T-cell (primary cell): ENCODE measurements at places on chromosomes 16 and 17.

DNA sequence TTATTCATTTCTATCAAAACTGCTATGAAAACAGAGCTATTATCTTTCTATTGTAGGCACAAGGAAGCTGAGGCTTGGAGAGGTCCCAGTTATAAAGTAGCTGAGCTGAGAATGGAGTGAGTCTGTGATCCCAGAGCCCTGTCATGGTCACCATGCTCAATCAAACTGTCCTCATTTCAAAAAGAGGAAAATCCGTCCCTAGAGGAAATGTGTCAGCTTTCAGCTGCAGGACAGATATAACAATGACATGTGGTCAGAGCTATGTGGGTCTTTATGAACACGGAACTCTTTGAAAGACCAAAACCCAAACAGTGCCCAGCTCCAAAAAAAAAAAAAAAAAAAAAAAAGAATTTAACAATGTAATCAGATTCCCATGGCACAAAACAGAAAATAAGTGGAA, 266.1 kb downstream of the XYLT1 start:
- peaks cover 7% of the 10 kb centered on the region for H3K36me3 ChIP-seq
- H3K4me1 ChIP-seq, result no peaks in the 10 kb centered on the region
- no peaks in the 10 kb centered on the region for H3K27me3 ChIP-seq
- no peak overlapping the region for H3K27ac ChIP-seq
- no peak overlapping the region for H3K4me3 ChIP-seq

GRCh38 chr17:33013596-33014375, 22.1 kb downstream of the SPACA3 start:
- H3K36me3 ChIP-seq, result no peaks in the 10 kb centered on the region
- H3K4me3 ChIP-seq, result no peak overlapping the region
- no peaks in the 10 kb centered on the region for H3K4me1 ChIP-seq
- H3K27ac ChIP-seq, result no peak overlapping the region
- peaks cover 29% of the 10 kb centered on the region for H3K27me3 ChIP-seq

DNA sequence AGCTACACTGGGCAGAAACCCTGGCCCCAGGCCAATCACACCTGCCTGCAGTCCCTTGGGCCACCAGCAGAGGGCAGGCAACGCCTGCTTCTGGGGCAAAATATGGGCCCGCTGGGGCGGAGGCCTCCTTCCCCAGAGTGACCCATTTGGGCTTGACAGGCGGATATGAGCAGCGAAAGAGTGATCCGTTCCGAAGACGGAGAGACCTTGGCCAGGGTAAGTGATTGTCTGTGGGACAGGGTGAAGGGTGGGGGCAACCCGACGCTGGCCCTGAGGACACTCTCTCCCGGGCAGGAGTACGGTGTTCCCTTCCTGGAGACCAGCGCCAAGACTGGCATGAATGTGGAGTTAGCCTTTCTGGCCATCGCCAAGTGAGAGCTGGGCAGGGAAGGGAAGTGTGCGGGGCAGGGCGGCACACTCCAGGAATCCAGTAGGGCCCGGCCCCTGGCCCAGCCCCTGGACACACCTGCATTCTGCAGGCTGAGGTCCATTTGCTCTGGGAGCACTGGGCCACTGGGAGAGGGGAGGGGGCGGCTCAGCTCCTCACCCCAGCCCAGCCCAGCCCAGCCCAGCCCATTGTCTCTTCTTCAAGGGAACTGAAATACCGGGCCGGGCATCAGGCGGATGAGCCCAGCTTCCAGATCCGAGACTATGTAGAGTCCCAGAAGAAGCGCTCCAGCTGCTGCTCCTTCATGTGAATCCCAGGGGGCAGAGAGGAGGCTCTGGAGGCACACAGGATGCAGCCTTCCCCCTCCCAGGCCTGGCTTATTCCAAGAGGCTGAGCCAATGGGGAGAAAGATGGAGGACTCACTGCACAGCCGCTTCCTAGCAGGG, 3.5 kb upstream of the NHERF1 start:
- peaks cover 11% of the 10 kb centered on the region for H3K36me3 ChIP-seq
- H3K4me1 ChIP-seq, result peaks cover 82% of the 10 kb centered on the region

DNA sequence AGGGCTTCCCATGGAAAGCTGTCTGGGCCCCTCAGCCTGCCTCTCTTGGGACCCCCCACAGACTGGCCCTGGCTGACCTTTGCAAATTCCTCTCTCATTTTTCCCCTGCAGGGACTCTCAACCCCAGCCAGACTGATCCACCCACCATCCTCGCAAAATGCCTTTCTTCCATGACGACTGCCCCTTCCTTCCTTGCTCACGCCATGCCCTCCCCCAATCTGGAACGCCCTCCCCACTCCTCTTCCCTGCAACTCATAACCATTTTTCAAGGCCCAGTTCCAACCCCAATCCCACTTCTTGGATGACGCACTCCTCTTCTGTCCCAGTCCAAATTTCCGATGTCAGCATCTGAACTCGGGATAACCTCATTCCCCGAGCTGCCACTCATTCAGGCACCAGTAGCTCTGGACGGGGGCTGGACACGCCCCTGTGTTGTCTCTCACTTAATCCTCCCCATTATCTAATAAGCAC, 1.3 kb upstream of the DNAI2 start:
- no peaks in the 10 kb centered on the region for H3K27me3 ChIP-seq
- H3K27ac ChIP-seq, result no peak overlapping the region
- H3K36me3 ChIP-seq, result no peaks in the 10 kb centered on the region
- no peak for DNase-seq

DNA sequence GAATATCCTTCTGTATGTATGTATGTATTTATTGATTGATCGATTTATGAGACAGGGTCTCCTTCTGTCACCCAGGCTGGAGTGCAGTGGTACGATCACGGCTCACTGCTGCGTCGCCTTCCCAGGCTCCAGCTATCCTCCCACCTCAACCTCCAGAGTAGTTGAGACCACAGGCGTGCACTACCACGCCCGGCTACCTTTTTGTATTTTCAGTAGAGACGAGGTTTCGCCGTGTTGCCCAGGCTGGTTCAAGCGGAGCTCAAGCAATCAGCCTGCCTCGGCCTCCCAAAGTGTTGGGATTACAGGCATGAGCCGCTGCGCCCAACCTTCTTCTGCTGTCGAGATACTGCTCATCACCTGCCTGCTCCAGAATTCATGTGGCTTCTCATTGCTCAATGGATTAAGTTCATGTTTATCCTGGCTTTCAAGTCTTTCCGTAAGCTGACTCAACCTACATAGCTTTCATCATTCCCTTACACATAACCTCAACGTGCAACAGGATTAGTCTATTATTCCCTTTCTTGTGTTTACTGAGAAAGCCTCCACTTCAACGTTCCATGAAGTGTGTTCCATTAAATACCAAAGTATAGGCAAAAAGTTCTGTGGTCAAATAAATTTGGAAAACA, 13.6 kb downstream of the TAC4 start:
- no peaks in the 10 kb centered on the region for H3K27me3 ChIP-seq
- H3K27ac ChIP-seq, result no peak overlapping the region
- H3K36me3 ChIP-seq, result peaks cover 57% of the 10 kb centered on the region
- no peaks in the 10 kb centered on the region for H3K4me1 ChIP-seq

- H3K4me1 ChIP-seq, result peaks cover 15% of the 10 kb centered on the region
- no peak overlapping the region for H3K27ac ChIP-seq
- no peaks in the 10 kb centered on the region for H3K36me3 ChIP-seq
- no peak overlapping the region for H3K4me3 ChIP-seq
Observed at GRCh38 chr17:74008196-74008595, 195.3 kb upstream of the RPL38 start.

- no peak for DNase-seq
- no peaks in the 10 kb centered on the region for H3K36me3 ChIP-seq
- no peak overlapping the region for H3K27ac ChIP-seq
- H3K4me3 ChIP-seq, result no peak overlapping the region
- no peaks in the 10 kb centered on the region for H3K27me3 ChIP-seq
Observed at GRCh38 chr17:80786470-80786869, 205.2 kb upstream of the CHMP6 start.

DNA sequence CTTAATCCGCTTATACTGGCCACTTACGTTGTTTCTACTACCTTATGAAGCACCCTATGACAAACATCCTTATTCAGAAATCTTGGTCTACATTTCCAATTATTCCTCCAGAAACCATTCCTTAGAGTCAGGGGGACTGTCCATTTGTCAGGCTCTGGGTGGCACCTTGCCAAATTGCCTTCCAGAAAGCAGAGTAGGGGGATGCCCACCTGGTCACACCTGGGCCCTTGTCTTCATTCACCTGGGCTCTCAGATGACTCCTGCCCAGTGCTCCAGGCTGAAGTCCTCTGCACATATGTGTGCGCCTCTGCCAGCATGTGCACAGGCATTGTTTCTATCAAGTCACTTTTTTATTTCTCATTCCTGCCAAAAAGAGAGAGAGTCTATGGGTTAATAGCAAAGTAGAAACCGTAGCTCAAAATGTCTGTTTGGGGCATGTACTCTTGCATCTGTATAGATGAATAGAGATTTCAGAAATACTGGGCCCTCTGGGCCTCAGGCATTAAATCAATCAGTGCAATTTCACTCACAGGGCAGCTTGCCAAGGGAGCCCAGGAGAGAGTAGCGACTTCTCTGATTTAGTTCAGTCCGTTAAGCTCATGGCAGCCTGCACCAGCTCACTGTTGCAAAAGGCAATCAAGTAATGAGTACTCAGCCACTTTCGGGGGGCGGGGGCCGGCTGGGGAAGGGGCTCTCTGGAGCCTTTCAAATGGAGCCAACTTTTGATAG, 104.7 kb downstream of the SOCS1 start:
- no peaks in the 10 kb centered on the region for H3K27me3 ChIP-seq
- no peaks in the 10 kb centered on the region for H3K4me1 ChIP-seq
- peaks cover 3% of the 10 kb centered on the region for H3K36me3 ChIP-seq
- no peak for DNase-seq

DNA sequence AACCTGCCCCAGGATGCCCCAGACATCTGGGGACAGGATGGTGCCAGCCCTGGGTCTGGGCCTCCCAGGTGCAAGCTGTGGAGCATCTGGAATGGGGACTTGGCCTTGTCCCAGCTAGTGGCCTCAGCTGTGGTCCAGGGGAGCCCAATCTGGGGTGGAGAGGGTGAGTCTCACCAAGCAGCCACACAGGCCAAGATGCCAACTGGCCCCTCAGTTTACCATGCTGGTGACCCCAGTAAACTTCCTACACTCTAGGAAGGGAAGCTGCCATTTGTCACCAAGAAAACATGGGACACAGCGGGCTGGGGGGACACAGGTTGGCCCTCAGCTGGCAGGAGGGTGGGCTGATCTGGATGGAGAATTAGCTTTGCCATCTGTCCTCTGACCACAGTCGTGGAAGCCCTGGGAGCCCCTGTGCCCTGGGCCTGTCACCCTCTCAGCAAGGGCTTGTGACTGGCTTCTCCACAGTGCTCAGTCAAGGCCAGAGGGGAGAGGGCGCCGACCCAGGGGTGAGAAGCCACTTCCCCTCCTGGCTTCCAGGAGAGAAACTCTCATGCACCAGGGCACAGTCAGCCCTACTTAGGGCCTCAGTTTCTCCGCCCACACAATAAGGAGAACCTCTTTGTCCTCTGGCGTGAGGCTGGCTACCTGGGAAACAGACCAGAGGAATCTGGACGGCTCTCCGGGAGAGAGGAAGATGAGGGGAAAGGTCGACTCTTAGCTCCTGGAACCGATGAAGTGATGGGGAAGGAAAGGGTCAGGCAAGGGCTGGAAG, 126.4 kb upstream of the SMURF2 start:
- H3K27ac ChIP-seq, result no peak overlapping the region
- peaks cover 15% of the 10 kb centered on the region for H3K36me3 ChIP-seq
- no peak for DNase-seq
- no peaks in the 10 kb centered on the region for H3K27me3 ChIP-seq
- peaks cover 4% of the 10 kb centered on the region for H3K4me1 ChIP-seq

- no peak overlapping the region for H3K27ac ChIP-seq
- no peaks in the 10 kb centered on the region for H3K27me3 ChIP-seq
- H3K36me3 ChIP-seq, result no peaks in the 10 kb centered on the region
- DNase-seq, result no peak
- no peaks in the 10 kb centered on the region for H3K4me1 ChIP-seq
Observed at GRCh38 chr16:14378689-14379467, 251.2 kb downstream of the PARN start.

- no peak for DNase-seq
- H3K36me3 ChIP-seq, result no peaks in the 10 kb centered on the region
- H3K27me3 ChIP-seq, result peaks cover 2% of the 10 kb centered on the region
- no peak overlapping the region for H3K4me3 ChIP-seq
- no peaks in the 10 kb centered on the region for H3K4me1 ChIP-seq
Observed at GRCh38 chr17:49931416-49932137, 37.4 kb upstream of the DLX4 start.

- DNase-seq, result no peak
- no peak overlapping the region for H3K4me3 ChIP-seq
- H3K4me1 ChIP-seq, result no peaks in the 10 kb centered on the region
- H3K27ac ChIP-seq, result no peak overlapping the region
Observed at GRCh38 chr16:54165912-54166865, 120.4 kb downstream of the IRX3 start.

GRCh38 chr17:32654324-32654723, 167.5 kb downstream of the CDK5R1 start:
- no peak overlapping the region for H3K27ac ChIP-seq
- DNase-seq, result no peak
- no peaks in the 10 kb centered on the region for H3K36me3 ChIP-seq
- H3K4me1 ChIP-seq, result no peaks in the 10 kb centered on the region

GRCh38 chr16:46812781-46813540, 18.0 kb downstream of the C16orf87 start:
- no peak overlapping the region for H3K4me3 ChIP-seq
- no peaks in the 10 kb centered on the region for H3K4me1 ChIP-seq
- no peak for DNase-seq
- no peaks in the 10 kb centered on the region for H3K36me3 ChIP-seq
- no peaks in the 10 kb centered on the region for H3K27me3 ChIP-seq
- no peak overlapping the region for H3K27ac ChIP-seq

GRCh38 chr16:24848065-24848464, 2.3 kb downstream of the SLC5A11 start:
- H3K27ac ChIP-seq, result no peak overlapping the region
- no peaks in the 10 kb centered on the region for H3K27me3 ChIP-seq
- no peaks in the 10 kb centered on the region for H3K36me3 ChIP-seq
- DNase-seq, result no peak

GRCh38 chr16:22633799-22634198, 123.1 kb downstream of the NPIPB5 start:
- peaks cover 2% of the 10 kb centered on the region for H3K27me3 ChIP-seq
- no peak for DNase-seq
- no peaks in the 10 kb centered on the region for H3K36me3 ChIP-seq
- no peak overlapping the region for H3K27ac ChIP-seq
- no peak overlapping the region for H3K4me3 ChIP-seq

DNA sequence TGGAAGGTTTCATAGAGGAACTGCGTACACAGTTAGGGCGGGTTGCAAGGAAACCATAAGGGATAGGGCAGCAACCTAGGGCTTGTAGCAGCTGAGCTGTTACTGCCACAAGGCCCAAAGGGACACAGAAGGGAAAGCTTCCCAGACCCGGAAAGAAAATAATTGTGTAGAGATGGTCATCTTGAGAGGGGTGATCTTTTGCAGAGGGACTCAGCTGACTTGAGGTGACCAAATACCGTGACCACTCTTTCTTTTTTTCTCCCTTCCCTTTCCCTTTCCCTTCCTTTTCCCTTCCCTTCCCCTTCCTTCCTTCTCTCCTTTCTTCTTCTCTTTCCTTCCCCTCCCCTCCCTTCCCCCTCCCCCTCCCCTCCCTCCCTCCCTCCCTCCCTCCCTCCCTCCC, 8.5 kb upstream of the CREBBP start:
- H3K36me3 ChIP-seq, result no peaks in the 10 kb centered on the region
- no peak overlapping the region for H3K27ac ChIP-seq
- peaks cover 22% of the 10 kb centered on the region for H3K27me3 ChIP-seq

GRCh38 chr17:1947743-1948516, 77.2 kb downstream of the RTN4RL1 start:
- H3K27ac ChIP-seq, result no peak overlapping the region
- H3K4me1 ChIP-seq, result no peaks in the 10 kb centered on the region
- no peaks in the 10 kb centered on the region for H3K36me3 ChIP-seq
- DNase-seq, result no peak
- no peaks in the 10 kb centered on the region for H3K27me3 ChIP-seq

GRCh38 chr17:71667661-71668060, 453.2 kb upstream of the SOX9 start:
- no peaks in the 10 kb centered on the region for H3K4me1 ChIP-seq
- H3K4me3 ChIP-seq, result no peak overlapping the region
- H3K27me3 ChIP-seq, result no peaks in the 10 kb centered on the region
- DNase-seq, result no peak
- H3K36me3 ChIP-seq, result no peaks in the 10 kb centered on the region
